ENCODE measurements at places on chromosomes 3 and 15.

- no peak for DNase-seq
These were observed 237.5 kb downstream of the P3H2 start for GRCh38 chr3:189883113-189883753.

GRCh38 chr3:188747489-188747888 is 424.3 kb upstream of the TPRG1 start:
- no peak for DNase-seq

DNA sequence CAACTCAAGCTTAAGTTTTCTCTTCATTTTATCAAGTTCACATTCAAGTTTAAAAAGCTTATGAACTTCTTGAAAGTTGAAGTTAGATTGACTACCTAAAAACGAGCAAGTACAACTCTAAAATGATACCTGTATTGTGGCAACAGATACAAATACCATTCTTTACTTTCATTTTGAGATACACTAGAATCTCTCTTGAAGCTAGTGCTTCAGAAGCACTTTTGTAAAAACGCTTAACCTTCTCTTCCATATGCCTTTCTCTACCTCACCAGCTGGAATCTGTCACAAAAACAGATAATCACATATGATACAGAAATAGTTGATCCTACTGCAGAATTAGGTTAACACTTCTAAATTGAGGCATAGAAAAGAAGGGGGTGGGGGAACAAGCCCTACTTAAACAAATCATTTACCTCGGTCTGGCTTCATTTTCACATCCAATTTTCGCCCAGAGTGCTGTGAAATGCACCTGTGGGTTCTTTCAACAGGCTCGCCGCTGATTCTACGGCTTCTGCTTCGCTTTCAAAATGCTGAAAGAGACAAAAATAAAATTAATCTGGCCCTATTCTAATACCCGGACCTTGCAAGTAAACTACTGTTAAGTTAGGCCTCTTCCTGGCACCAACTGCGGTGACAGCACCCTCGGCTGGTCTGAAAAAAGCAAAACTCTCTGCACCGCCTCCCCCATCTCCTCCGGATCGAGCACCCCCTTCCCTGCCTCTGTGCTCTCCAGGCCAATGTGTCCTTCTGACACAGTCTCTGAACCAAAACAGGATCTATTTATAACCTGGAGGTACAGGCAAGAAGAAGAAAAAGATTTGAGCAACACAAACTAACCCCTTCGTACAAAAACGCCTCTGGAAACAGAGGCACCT is 1.4 kb downstream of the ATOSA start:
- DNase-seq = peak; percentile 41

- no peak for DNase-seq
These were observed 35.2 kb upstream of the SMAD3 start for GRCh38 chr15:67030036-67030762.

GRCh38 chr15:89112341-89112971 is 24.2 kb downstream of the ABHD2 start:
- DNase-seq = no peak

DNA sequence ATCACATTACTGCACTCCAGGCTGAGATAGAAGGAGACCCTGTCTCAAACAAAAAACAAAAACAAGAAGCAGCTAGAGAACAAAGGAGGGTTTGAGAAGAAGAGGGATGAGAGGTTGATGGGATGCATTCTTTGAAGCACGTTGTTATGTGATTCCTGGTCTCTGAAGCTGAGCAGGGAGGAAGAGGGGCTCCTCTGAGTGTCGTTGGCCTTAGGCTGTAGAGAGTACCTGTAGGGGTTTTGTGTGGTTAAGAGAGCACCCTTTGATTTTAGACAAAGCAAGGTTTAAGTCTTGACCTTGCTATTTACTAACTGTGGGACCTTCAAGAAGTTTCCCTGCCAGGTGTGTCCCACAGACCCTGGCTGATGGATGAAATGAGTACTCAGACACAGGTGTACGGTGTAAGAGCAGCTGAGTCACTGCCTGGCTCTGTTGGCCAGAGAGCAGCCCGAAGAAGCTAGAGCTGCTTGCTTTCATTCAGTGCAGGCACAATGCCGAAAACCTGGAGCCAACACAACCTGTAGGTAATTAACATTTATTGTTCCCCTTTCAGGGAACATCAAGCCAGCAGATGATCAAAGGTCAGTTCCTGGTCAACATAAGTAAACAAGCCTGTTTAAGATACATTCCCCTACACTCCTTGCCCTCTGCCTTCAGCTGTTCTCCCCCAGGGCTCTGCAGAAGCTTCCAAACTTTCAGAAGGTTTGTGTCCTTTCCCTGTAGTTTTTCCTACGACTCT is 67.2 kb downstream of the LRRK1 start:
- no peak for DNase-seq

GRCh38 chr3:160622263-160623045 is 54.5 kb upstream of the ARL14 start:
- no peak for DNase-seq

DNA sequence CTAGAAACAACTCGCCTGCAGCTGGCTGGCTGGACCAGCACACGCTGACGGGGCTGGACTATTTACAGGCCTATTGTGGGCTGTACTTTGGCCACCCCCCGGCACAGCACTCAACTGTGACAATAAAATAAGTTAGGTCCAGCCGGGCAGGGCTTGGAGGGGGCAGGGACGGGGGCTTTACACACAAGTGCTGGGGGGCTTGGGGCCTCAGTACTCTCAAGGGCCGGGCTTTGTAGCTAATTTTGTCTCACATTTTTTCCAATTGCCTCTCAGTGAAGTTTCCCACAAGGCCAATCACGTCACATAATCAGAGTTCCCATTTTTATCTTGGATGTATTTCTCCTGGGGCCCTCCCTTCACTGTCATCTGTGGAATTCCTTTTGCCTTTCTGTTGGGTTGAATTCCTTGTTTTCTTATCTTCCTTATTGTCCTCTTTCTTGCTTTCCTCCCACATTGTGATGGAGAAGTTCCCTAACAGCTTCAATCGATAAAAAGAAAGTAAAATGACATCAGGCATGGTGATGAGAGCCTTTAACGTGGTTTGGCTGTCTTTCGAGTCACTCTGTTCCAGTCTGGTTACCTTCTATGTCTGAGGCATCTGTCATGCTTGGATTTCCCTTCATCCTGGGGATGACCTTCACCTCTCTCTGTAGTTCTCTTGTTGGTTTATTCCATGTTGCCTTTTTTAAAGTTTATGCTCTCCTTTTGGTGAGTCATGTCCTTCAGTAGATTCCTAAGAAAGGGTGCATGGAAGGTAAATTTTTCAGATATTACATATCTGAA is 44.1 kb upstream of the CMTM7 start:
- DNase-seq = no peak

DNA sequence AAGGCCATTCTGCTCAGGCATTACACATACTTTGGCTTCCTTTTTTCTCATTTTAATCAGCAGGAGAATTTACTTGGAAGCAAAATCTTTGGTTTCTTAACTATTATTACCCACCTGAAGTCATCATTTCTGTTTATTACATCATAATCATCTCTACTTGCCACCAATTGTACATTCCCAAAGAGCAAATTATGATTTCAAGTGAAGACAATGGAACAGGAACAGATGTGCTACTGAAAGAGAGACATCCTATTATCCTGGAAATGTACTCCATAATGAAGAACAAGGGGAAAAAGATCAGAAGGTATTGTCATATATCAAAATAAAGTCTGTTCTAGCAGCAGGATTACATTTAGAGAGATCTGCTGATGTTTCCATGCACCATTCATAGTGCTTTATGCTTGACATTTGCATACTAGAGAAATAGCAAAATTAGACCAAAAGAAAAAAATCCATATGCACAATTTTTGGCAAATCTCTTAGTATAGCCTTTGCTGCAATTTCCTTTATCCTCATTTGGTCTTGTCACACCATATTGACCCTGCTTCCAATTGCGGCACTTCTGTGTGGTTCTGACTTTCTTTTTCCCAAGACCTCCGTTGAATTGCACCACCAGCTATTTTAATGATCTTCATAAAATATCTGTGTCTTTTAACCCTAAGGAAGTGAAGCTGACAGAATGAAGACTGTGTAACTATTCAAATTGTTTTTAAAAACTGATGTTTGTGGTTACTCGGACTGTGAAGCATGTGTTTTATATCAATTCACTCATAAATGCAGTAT is 683.8 kb downstream of the ZNF385D start:
- no peak for DNase-seq

GRCh38 chr3:123780656-123781055 is 103.5 kb downstream of the MYLK start:
- no peak for DNase-seq

DNA sequence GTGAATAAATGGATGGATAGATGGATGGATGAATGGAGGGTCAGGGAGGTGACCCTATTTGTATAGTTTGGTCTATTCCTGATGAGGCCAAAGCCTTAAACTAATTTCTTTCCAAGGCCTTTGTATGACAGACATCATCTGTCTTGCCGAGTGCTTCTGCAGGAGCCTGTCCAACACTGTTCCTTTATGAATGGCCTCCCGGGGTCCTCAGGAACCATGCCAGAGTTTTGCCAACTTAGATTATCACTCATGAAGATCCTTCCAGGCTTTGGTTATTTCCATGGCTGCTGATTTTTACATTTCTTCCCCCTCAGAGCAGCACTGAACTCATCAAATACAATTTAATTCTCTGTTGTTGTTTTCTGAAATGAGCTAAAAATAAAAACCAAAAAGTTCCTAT is 133.0 kb upstream of the SOX2 start:
- no peak for DNase-seq

- DNase-seq = no peak
These were observed 4.7 kb upstream of the P2RY1 start for GRCh38 chr3:152830245-152830644.

DNA sequence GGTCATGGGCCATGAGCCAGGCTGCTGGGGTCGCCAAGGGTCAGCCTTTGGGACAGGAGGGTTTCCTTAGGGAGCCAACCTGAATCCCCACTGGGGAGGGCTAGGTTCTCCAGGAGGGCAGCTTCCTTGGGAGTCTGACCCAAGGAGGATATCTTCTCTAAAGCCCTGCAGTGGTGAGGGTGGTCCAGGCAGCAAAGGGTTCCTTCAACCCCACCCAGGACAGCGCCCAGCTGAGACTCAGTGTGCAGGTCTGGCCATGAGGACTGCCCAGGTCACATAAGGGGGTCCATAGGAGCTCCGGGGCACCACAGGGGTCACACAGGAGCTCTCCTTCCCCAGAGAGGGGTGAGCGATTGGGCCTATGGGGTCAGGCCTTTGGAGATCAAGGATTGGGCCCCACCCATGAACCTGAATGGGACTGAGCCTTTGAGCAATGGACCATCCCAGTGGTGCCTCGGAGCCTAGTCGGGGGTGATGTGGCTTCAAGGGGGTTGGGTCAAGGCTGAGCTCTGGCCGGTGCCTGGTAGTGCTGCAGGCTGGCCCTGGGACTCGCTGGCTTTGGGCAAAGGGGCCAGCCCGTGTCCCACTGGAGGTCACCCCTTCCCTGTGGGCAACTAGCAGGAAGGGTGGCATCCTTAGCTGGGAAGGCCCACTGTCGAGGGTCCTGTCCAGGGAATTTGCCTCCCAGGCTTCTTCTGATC is 216.5 kb downstream of the SNRPN start:
- no peak for DNase-seq

GRCh38 chr15:69848551-69849231 is 249.0 kb downstream of the TLE3 start:
- DNase-seq = no peak

- DNase-seq = peak; percentile 8
These were observed 424.8 kb downstream of the LPP start for GRCh38 chr3:188578576-188579363.

DNA sequence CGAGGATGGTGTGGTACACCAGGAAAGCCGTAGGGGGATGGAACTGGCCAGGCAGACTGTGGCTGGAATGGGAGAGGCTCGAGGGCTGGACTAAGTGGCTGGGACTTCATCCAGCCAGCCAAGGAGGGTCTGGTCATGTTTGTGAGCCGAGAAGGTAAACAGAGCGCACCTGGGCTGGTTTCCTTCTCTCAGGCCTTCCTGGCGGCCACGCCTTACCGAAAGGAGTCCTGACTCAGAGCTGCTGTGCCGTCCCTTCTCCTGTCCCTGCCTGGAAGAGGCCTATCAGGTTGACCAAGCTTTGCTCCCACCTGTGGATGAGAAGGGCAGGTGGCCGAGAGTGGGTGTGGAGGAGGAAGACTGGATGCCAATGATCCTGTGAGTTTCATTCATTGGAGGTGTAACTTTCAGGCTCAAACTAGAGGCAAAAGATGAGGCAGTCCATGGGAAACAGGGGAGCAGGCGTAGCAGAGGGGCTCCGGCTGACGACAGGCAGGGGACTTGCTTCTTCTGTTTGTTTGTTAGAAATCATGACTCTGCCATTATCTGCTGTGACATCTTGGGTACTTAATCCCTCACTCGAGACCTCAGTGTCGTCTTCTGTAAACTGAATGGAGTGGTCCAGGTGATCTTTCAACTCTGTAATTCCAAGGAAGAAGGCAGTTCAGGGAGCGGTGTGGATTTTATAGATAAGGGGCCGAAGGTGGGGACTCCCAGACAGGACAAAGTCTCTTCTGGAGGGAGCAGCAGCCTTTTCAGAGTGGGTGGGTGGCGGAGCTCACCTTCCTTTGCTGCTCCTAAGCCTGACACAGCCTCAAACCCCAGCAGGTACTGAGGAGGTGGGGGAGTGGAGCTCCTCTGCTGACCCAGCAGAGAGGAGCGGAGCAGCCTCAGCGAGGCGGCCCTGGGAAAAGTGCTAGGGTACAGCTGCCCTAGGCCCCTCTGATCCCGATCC is 71.8 kb upstream of the GATM start:
- no peak for DNase-seq

- no peak for DNase-seq
These were observed 1.1 kb downstream of the NEO1 start for GRCh38 chr15:73053398-73053723.

DNA sequence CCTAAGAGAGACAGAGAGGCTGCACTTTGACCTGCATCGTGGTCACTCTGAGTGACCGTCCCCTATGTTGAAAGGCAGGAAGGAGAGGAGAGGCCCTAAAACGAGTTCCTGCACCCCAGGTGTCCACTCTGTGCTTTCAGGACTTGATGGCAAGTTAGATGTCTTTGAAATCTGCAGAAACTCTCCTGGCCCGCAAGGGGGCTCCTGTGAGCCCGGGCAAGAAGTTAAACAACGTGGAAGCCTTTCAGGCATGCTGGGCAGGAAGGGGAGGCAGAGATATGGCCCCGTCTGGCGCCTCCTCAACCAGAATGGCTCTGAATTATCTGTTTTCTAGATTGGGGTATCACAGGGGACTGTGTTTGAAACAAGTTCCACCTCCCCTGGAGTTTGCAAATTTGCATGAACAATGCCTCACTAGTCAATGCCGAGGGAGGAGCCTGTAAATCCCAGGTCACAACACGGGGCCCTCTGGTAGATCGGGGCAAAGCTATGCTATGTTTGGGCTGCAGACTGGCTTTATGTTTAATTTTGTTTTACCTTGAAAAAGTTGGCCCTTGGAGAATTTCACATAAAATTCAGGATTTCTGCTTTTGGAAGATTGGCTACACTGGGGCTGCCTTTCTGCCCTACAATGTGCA is 9.8 kb downstream of the CTXND1 start:
- DNase-seq = peak; percentile 34

- DNase-seq = no peak
These were observed 154.6 kb downstream of the B3GALNT1 start for GRCh38 chr3:160950542-160950941.

- no peak for DNase-seq
These were observed 1.4 kb downstream of the GJD2 start for GRCh38 chr15:34753236-34753894.

Data from germinal center (tissue), 1 donor.